ENCODE measurements at places on chromosomes 11 and 22.

DNA sequence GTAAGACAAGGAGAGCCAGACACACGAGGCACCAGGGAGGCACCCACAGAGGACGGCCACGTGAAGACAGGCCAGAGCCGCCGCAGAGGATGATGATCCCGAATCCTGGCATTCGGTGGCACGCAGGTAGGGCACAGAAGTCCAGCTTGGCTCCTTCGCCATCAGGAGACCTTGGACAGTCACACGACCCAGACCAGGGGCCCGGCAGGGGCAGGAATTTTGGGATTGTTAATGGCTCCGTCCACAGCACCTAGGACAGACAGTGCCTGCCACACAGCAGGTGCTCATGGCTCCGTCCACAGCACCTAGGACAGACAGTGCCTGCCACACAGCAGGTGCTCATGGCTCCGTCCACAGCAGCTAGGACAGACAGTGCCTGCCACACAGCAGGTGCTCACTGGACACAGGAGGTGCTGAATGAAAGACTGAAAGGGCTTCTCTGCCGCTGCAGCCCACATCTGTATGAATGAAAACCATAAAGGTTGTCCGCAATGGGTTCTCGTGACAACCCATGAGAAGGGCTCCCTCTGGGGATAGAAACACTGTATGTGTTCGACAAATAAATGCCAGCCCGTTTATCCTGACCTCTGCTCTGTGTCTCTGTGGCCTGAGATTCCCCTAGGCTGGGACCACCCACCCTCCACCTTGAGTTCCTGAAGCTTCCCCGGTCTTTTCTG is 341.6 kb downstream of the CTTN start:
- DNase-seq = no peak

GRCh38 chr22:17956630-17957029 is 67.7 kb downstream of the MICAL3 start:
- DNase-seq = no peak

DNA sequence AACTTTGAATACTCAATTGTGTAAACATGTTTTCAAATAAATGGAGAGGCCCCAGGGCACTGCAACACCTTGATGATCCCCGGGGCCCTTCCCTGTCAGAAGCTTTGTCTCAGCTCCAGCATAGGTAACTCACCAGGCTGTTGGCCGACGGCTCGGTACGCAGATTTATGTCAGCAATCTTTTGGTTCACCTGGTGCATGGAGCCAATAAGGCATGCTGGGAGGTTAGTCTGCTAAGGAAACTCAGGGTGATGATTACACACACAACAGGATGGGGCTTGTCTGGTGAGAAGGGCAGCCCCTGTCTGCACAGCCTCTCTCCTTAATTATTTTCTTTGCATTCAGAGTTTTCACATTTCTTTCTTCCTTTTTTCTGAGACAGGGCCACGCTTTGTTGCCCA is 10.8 kb downstream of the FAM227A start:
- no peak for DNase-seq

GRCh38 chr11:73210916-73211667 is 7.0 kb upstream of the P2RY2 start:
- no peak for DNase-seq

DNA sequence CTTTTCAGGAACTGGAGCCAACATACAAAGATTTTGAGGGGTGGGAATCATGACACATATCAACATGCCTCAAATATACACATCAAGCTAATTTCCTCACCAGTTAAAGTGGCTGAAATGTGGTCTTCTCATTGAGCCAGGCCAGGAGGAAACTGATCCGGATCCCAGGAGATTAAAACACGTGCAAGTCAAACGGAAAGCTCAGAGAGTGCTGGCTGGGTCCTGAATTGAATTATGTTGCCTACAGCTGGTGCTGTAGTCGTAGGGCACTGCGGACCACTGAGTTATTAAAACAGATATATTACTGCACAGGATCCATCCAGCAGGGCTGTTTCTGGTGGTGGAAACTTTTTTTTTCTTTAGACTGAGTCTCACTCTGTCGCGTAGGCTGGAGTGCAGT is 14.1 kb upstream of the WNT7B start:
- no peak for DNase-seq
